T-helper 1 cell (primary cell): ENCODE measurements at places on chromosomes 2 and 18.

DNA sequence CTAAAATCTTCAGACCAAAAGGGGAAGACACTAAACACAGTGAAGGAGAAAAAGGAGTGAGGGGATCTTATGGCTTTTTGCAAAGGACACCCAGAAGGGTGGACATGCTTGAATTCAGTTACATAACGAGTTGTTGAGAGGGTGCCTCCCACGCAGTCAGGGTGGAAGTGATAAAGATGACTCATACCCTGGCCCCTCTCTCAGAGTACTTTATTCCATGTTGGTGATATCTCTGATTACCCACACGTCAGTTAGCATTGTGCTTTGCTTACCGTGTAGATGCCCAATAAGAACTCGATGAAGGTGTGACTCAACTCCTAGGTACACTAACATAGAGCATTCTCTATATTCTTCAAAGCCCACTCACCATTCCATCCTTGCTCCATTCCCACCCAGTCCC, 44.4 kb downstream of the EN1 start:
- no peak for DNase-seq

GRCh38 chr2:157876786-157877138, 632 bp upstream of the ACVR1 start:
- DNase-seq = no peak

- no peak for DNase-seq
Measured at GRCh38 chr2:48589170-48589767, 28.4 kb upstream of the GTF2A1L start.

DNA sequence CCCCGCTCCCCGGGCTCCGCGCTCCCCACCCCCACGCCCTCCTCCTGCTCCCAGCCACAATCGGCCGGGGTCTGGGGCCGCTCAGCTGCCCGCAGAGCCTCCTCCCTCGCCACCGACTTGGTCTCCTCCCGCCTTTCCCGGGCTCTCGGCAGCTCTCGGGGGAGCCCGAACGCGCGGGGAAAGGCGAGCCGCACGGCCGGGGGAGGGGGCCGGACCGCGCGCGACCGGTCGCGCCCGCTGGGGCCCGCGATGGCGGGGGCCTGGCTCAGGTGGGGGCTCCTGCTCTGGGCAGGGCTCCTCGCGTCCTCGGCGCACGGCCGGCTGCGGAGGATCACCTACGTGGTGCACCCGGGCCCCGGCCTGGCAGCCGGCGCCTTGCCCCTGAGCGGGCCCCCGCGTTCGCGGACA, 327 bp downstream of the LTBP1 start:
- no peak for DNase-seq

GRCh38 chr2:3379339-3379646, 201 bp upstream of the TRAPPC12 start:
- no peak for DNase-seq

DNA sequence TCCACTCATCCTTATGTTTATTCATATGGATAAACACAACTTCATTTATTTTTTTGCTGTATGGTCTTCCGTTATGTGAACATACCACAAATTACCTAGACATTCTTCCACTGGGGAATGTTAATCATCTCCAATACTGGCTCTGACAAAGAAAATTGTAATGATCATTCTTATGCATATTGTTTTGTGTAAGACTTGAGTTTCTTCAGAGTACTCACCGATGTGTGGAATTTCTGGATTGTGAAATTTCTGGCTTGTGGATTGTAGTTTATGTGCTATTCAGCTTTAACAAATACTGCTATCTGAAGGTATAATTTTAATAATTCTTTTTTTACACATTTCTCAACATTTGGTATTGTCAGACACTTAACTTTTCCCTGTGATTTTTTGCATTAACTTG, 212.2 kb upstream of the THUMPD2 start:
- no peak for DNase-seq

DNA sequence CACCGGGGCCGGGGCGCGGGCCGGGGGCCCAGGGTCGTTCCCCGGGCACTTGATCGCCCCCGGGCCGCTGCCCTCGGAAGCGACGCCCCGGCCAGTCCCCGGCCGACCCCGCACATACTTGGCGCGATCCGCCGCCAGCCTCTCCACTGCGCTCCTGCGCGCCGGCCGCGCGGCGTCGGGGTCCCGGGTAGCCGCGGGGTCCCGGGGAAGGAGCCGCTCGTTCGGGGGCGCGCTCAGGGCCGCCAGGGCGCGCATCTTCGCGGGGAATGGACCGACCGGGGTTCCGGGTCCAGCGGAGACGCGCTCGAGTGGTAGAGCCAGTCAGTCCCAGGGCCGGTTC, 204 bp downstream of the FAM110C start:
- no peak for DNase-seq

DNA sequence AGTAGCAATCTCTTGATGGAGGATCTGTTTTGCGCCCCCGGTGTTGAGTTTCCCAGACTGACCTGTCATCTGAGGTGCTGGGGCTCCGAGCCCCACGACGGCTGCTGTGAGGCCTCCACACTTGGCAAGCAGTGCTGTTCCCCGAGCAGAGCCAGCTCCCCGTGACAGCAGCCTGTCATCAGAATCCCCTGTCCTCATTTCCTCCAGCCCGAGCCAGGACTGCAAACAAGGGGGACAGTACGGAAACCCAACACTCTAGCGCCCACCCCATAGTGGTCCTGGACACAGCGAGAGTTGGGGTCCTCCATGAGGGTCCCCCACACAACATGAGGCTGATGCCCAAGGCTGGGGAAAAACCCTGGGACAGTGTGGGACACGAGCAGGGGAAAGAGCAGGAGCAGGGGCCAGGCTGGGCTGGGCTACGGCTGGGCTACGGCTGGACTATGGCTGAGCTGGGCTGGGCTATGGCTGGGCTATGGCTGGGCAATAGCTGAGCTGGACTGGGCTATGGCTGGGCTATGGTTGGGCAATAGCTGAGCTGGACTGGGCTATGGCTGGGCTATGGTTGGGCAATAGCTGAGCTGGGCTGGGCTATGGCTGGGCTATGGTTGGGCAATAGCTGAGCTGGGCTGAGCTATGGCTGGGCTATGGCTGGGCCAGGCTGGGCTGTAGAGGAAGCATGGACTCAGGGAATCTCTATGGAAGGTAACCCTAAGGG, 1.5 kb upstream of the KLHL30 start:
- DNase-seq = no peak

DNA sequence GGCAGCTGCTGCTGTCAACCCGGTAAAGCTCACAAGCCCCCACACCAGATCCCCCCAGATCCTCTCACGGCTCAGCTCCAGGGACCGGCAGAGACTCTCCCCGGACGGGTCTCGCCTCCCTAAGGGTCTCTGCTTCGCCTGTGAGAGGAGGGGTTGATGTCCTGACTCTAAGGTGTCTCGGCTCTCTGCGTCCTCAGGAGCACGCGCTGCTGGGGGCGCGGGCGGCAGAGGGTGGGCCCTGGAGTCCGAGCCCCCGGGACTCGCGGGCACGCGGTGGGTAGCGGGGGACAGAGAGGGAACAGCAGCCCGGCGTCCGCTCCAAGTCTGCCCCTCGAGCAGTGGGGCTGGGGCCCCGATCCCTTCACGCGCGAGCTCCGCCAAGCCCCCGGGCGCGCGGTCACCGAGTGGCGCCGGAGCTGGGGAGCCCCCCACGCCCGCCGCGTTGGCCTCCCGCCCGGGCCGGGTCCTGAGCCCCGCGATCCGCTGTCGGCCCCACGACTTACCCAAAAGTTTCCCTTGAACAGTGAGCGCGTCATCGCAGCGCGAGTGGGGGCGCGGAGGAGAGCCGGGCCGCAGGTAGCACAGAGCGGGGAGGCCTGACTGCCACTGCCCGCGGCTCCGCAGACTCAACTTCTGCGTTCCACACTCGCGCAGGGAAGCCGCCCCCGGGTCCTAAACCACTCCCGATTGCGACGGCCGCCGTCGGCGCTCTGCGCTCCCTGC, at the start of gene PSTPIP2:
Gene PSTPIP2, minus strand, starts transcription at position 608 of the 723 bp plus-strand sequence. Its CDS starts 72 bp downstream, at position 536.
- peak; percentile 52 for DNase-seq

GRCh38 chr18:14941256-14941655, 193.3 kb downstream of the ANKRD30B start:
- no peak for DNase-seq

DNA sequence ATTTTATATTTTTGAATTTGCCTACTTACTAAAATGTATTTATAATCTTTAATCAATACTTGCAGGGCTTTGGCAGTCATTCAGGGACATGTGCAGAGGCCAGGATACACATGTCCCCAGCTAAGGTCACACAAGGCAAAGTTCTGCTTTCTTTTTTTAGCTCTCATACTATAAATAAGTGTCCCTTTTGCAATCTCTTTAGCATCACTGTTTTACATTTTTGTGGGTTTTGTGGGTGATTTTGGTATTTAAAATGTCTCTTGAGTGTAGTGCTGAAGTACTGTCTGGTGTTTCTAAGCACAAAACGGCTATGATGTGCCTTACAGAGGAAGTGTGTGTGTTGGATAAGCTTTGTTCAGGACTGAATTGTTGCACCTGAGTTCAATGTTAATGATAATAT, 309.0 kb upstream of the GULP1 start:
- no peak for DNase-seq

GRCh38 chr18:36328916-36329315, 31.4 kb downstream of the FHOD3 start:
- no peak for DNase-seq

DNA sequence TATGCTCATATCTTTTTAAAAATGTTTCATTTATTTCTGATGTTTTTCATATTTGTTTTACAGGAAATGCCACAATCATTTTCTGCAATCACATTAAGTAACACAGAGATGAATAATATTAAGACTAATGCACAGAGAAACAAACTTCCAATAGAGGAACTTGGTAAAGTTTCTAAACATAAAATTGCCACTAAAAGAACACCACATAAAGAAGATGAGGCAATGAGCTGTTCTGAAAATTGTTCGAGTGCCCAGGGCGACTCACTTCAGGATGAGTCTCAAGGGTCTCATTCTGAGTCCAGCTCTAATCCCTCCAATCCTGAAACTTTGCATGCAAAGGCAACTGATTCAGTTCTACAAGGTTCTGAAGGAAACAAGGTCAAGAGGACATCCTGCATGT, 70.4 kb downstream of the APLF start:
- no peak for DNase-seq

GRCh38 chr2:19099181-19099580, 259.2 kb downstream of the OSR1 start:
- no peak for DNase-seq

- DNase-seq = peak; percentile 41
Measured at GRCh38 chr2:241358470-241358869, 2.4 kb downstream of the FARP2 start.

DNA sequence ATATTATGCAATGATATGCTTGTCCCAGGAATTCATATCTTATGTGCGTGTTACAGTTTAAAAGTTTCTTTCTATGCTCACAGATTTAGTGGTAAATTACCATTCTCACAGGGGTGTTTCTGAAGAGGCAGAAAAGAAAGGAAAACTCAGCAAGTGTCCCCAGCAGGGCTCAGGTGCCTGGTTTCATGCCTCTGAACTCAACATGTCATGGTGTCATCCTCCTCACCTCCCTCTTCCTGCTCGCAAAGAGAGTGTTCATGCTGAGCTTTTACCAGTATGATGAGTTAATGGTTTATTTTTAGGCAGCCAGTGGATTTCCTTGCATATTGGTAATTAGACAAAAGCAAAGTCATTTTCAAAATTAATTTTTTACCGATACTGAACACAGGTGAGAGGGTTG, 492.9 kb upstream of the ZEB2 start:
- DNase-seq = no peak

DNA sequence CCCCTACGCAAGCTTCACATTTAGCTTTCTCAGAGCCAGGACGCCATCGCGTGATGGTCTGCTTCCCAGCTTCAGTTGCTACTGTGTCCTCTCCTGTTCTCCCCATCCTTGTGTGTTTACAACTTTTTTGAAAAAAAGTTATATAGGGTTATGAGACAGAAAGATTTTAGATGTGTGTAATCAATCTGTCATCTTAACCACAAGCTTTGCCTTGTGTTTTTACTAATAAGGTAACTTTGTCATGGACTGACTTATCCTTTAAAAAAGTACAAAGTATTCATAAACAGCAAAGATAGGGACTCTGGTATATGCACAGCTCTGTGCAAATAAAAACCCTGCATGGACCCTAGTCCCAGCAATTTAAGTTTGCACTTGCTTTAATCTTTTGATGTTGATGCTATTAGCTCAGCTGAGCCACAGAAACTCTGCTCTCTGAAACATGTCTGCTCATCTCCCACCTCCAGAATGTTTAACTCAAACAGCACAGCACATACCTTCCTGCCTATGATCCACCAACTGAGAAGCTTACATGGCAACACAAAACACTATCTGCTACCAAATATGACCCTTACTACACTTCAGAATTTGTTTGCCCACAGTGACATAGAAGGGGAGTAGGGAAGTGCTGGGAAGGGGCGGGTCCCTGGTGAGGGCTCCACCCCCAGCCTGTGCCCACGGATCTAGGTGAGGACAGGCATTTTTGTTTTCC, 42.7 kb downstream of the SAP130 start:
- DNase-seq = no peak

DNA sequence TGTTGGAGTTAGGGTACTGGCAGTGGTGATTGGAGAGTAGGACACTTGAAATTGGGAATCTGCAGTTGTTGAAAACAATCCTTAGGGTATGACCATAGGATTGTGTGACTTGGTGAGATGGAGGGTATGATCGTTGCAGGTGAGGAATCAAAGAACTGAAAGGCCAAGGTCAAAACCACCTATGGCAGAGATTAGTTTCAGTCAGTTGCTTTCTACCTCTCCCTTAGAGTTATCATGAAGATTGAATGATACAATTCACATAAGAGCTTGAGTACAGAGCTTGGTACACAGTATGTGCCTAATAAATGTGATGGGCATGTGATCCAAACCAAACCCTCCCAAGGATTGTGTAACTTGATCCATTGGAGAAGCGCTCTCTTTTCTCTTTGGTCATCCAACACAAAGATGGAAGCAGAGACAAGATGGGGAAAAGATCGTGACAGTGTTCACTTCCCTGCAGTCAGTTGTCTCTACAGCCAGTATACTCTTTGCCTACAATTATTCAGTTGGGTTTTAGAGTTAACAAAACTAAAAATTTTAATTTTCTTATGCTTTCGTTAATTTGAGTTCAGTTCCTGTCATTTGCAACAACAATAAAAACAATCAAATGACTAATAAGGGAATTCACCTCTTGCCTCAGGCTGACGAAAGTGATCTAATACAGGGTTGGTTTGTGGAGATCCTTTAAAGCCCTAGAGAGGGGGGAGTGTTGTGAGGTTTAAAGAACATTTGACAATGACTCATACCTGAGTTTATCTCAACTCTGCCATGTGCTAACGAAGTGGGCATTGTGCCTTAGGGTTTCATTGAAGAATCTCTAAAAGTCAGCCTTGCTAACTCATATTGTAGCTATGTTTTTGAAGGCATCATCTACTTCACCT, 14.8 kb upstream of the SMAD2 start:
- no peak for DNase-seq

DNA sequence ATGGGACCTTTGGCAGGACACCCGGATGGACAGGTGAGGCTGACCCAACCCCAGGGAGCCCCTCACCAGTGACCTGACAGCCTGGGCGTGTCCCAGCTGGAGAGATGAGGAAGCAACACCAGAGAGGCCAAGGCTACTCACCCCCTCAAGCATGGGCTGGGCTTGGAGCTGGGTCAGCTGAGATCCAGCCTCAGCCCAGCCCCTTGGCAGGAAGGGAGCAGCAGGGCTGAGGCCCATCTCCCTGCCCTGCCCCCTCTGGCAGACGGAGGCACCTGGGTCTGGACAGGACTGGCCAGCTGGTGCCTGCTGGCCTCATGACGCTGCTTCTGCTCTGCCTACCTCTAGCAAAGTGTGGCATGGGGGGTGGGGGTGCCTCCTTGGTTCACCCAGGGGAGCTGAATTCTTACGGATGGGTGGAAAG, 37.8 kb downstream of the HS6ST1 start:
- DNase-seq = no peak
